Naive thymus-derived CD8-positive, alpha-beta T cell (primary cell): ENCODE measurements at places on chromosomes 2 and 18.

GRCh38 chr2:127796389-127796788, 14.6 kb downstream of the WDR33 start:
- no peak for DNase-seq

DNA sequence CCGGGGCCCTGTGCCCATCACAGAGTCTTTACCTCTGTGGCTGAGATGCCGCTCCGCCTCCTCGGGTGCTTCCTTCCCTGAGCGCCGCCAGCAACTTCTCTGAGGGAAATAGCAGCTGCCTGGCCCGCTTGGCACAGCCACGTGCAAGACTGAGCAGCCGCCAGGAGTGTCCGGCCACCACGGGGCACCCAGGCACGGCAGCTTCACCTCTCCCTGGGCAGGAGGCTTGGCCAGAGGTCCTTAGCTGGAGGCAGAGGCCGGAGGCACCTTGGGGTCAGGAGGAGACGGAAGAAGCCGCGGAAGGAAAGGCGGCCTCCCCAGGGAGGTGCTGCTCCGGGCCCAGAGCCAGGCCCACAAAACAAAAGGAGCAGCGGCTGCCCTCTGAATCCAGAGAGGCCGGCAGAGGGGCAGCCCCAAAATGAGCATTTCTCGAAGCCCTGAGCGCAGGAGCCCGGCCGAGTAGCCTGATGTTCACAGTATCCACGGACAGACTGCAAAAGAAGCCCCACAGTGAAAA, 6.0 kb upstream of the LIMS2 start:
- no peak for DNase-seq

GRCh38 chr18:8945514-8945913, 157.0 kb upstream of the NDUFV2 start:
- DNase-seq = no peak

DNA sequence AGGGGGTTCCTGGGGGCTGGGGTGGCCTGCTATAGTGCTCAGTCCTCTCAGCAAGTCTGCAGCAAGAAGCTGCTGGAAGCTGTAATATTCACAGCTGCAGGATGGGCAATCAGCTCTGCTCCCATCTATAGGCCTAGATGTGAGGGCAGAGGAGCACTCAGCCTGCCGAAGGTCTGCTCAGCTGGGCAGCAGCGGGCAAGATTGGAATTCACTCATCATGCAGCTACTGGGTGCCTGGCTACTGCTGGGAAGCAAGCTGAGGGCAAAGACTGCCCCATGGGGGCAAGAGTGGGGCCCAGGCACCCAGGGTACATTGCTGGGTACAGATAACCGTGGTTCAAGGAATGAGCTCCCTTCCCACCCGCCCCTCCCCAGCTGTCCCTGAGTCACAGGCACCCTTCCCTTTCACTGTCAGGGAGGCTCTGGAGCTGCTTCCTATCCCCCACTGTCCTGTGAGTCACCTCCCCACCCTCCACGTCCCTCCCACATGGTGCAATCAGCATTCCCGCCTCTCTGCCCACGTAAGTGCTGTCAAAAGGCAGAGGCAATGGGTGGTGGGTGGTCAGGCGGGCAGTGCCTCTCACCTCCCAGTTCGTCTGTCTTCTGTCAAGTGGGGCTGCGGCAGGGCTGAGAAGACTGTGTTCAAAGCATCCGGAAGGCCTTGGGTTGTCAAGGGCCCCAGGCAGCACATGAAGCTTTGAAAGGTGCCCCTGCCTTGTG, 169.2 kb downstream of the TRIM43 start:
- no peak for DNase-seq

- DNase-seq = no peak
Measured at GRCh38 chr2:161228511-161229240, 68.4 kb downstream of the TANK start.

GRCh38 chr2:143623909-143624260, 494.7 kb downstream of the ARHGAP15 start:
- no peak for DNase-seq

DNA sequence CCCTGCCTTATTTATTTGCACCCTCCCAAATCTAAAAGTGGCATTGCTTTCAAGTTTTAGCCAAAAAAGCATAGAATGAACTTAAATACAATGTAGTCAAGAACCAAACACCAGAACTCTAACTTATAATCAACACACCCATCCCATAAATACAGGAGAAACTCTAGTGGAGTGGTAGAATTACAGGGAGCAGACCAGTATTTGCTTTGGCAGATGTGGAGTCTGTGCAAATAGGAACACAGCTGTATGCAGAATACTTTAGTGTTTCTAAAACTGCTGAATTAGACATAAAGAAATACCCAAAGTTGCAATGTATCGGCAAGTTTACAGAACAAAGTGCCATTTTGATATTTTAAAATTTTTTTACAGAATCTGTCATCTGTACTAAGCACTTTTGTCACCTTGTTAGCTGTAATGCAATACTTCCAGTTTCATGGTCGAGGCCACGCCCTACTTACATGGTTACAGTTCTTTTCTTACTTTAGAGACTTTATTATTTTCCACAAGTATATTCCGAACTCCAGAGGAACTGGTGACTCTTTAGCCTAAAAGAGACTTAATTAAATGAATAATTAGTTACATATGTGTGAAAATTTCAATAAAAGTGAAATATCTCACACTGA, 23.7 kb upstream of the COL5A2 start:
- DNase-seq = no peak

DNA sequence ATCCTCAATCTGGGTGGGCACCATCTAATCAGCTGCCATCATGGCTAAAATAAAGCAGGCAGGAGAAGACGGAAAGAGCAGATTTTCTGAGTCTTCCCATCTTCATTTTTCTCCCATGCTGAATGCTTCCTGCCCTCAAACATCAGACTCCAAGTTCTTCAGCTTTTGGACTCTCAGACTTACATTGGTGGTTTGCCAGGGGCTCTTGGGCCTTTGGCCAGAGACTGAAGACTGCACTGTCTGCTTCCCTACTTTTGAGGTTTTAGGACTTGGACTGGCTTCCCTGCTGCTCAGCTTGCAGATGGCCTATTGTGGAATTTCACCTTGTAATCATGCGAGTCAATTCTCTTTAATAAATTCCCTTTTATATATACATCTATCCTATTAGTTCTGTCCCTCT, 36.6 kb downstream of the DIPK1C start:
- DNase-seq = no peak

DNA sequence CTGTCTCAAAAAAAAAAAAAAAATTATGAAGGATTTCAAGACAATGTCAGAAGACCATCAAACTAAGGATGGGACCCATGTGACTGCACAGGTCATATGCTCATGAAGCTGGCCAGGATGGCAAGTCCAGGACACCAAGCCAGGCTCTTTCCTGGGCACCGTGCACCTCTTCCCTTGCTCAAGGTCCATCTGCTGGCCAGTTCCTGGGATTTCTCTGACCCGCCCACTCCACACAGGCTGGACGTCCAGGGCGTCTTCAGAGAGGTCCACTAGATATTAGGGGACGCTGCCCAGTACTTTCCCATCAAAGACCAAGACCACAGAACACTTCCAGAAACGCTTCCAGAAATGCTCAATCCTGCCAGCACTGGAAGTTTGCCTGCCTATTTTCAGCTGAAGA, 14.3 kb downstream of the TEX44 start:
- DNase-seq = no peak

- no peak for DNase-seq
Measured at GRCh38 chr2:13193075-13193474, 476.3 kb downstream of the TRIB2 start.

DNA sequence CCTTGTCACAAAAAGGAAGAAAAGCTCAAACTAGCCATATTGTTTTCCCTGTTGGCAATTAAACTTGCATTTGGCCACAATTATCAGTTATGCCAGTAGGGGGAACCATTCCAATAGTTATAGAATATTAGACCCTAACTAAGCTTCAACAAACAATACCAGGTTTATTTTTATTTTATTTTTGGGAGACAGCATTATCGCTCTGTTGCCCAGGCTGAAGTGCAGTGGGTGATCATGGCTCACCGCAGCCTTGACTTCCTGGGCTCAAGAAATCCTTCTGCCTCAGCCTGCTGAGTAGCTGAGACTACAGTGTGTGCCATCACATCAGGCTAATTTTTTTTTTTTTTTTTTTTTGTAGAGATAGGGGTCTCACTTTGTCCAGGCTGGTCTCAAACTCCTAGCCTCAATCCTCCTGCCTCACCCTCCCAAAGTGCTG, 102.1 kb downstream of the ATAD2B start:
- DNase-seq = peak; percentile 36

DNA sequence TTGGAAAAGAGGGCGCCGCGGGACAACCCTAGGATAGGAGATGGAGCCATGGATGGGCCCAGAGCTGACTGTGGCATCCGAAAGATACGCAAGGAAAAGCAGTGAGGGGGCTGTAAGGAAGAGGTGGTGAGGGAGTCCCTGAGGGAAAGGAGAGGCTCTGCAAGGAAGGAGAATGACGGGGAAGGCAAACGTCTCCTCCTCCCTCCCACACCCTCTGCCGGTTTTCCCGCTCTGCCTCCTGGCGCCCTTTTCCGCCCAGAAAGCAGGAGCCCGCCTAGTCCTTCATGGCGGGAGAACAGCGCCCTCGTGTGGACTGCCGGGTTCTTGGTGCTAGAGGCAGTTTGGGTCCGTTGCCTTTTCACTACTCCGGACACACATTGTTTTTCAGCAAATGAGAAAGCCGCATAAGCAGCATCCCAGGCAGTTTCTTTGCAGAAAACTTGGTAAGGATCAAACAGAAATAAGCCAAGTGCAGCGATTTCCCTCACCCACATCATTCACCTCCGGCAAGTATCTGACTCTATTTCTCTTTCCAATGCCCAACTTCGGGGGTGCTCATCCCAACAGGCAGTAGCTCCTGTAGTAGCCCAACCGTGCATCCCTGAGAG, 200.4 kb downstream of the INO80D start:
- peak; percentile 10 for DNase-seq

GRCh38 chr18:43130716-43131260, 15.3 kb upstream of the RIT2 start:
- DNase-seq = no peak

DNA sequence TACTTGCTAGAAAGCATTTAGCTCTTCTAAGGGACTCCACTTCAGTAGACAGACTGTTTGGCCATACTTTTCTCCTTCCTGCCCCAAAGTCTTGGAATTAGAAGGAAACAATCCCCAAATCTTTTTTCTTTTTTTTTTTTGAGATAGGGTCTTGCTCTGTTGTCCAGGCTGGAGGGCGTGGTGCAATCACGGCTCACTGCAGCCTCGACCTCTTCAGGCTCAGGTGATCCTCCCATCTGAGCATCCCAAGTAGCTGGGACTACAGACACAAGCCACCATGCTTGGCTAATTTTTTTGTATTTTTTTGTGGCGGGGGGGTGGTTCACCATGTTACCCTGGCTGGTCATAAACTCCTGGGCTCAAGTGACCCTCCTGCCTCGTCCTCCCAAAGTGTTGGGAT, 6.2 kb upstream of the UGGT1 start:
- no peak for DNase-seq

- DNase-seq = no peak
Measured at GRCh38 chr2:235552671-235553070, 58.8 kb downstream of the AGAP1 start.

- no peak for DNase-seq
Measured at GRCh38 chr2:20925265-20925889, 102.5 kb upstream of the LDAH start.

- DNase-seq = peak; percentile 75
Measured at GRCh38 chr18:23871410-23871809, 143.1 kb upstream of the TTC39C start.

- no peak for DNase-seq
Measured at GRCh38 chr2:231929961-231930592, 3.9 kb upstream of the NPPC start.

GRCh38 chr2:118520246-118520645, 327.2 kb downstream of the EN1 start:
- no peak for DNase-seq

GRCh38 chr2:183227176-183227575, 102.9 kb downstream of the NUP35 start:
- no peak for DNase-seq

DNA sequence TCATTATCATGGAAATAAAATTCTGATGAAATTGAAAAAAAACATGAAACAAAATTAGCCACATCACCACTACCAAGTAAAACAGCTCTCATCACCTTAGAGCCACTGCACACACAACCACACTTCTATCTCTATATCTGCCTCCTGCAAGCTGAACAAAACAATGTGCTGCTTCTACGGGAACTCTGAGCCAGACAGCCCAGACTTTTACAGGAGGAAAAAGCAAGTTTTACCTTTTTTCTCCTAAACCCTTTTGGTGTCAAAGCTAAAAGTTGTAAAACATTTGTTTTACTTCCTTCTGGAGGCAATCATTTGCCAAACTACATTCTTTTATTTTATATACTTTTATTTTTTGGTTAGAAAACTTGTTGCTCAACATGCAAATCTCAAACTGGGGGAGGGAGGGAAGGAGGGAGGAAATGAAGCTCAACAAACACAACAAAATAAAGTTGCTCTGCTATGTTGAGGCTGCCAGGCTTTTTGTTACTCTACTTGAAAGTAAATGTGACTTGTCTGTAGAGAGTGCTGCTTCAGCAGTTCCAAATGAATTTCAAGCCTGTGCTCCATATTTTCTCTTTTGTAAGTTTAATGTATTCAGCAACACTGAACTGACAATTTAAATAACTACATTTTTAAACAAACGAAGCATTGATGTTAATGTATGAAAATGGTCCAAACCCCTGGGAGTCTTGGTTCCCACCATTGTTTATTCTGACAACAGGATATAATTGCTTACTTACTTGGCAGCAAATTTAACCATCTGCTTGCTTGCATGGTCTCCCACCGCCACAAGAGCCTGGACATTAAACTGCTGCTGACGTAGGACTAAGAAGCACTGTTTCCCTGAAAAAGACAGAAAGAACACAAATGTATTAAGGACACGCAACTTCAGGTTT, 24.5 kb downstream of the DARS1 start:
- DNase-seq = no peak

DNA sequence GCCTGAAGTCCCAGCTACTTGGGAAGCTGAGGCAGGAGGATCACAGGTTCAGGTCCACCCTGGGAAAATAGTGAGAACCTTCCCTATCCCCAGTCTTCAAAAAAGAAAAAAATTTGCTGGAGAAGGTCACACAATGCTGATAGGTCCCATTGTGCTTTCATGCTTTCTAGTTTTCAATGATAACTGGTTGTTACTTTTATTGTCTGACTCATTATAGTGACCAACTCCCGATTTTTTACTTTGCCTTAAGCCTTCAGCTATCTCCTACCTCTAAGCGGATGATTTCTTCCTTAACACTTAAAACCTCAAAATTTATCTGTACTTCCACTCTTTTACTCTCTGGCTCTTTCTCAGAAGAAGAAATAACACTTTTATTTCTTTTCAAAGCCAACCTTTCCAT, 17.3 kb downstream of the MSH2 start:
- no peak for DNase-seq

GRCh38 chr2:101883860-101884259, 107.9 kb upstream of the IL1R2 start:
- DNase-seq = peak; percentile 44
